ENCODE measurements at places on chromosomes 16 and 17.

- DNase-seq: no peak
Measured at GRCh38 chr17:74780443-74781238, 4.5 kb upstream of the NAT9 start.

GRCh38 chr17:1918346-1919162 lies 88.7 kb downstream of the RPA1 start:
- no peak for DNase-seq

GRCh38 chr17:79294459-79295071 lies 219.9 kb downstream of the ENGASE start:
- peak; percentile 83 for DNase-seq

DNA sequence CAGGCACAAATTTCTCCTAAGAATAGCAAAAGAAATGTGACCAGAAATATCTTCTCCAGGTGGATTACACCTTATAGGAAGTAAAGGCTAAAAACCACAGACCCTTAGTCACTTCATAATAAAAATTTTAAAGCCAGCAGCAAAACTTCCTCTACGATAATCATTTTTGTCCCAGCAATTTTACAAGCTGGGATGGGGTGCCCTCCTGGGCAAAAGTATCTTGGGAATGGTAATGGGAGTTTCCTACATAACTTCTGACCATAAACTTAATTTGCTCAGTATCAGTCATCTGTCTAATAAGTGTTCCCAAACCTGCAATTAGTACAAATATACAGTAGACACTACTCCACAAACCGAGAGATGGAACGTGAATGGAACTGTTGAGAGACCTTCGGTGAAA lies 3.0 kb downstream of the PHF12 start:
- DNase-seq: no peak

DNA sequence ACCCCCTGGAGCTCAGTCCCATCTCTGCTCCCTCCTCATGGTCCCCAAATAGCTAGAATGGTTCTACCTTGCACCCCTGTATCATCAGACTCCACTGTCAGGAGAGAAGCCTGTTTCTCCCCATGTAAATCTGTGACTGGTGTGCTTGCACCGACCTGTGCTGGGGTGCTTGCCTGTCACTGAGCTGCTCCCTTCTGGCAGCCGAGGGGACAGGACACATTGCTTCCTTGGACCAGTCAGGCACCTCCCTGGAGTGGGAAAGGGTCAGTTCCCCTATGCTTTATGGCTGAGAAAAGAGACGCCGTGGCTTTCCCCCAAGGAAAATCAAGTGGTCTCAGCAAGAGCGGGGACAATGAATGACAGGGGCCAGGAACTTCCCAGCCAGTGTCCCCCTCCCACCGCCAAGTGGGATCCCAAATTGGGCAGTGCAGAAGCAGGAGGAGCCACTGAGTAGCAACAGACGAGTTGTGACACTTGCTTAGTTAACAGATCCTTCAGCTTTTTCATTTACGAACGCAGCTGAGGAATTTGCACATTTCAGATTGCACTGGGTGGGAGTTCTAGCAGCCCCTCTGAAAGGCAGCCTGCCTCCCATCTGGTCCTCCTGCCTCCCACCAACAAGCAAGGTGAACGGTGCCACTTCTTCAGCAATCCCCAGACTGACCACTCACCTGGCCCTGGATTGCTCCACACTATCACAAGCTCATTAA lies 156.4 kb downstream of the KATNIP start:
- no peak for DNase-seq

GRCh38 chr17:21174186-21174585 lies 39.8 kb downstream of the TMEM11 start:
- DNase-seq: peak; percentile 80

GRCh38 chr17:67759355-67760171 lies 41.8 kb downstream of the NOL11 start:
- DNase-seq: peak; percentile 86

DNA sequence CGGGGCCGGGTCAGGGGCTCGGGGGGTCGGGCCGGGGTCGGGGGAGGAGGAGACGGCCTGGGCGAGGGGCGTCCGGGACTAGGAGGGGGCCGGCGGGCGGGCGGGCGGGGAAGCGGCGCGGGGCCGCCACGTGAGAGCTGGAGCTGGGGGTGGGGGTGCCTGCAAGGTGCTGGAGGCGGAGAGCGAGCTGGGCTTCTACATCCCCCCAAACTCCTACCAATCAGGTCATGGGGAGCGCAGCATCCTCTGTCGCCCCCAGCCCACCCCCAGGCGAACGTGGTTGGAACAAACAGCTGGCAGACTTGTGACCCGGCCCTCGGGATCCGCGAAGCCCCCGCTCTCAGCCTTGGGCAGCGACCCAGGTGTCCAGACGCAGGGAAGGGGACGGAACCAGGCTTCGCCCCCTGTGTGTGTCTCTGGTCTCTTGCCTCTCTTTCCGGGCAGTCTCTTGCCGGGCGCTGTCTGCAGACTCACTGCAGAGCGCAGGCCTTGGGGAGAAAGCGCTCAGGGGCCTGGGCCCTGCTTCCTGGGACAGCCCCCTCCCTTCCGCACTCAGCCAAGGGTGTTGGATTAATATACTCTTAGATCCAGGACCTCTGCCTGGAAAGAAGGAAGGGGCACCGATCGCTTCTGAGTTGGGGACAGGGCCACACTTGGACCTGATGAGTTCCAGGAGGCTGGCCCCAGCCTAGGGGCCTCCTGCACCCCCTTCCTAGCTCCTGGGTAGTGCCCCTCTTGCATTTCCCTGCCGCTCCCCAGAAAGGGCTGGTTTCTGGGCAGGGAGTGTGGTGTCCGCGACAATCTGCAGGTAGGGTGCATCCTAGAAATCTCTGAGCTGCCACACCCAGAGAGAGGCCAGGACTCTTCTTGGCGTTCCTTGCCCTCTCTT lies 722 bp downstream of the RASL10B start:
- DNase-seq: no peak

- DNase-seq: no peak
Measured at GRCh38 chr17:50499721-50500120, 8.5 kb upstream of the MYCBPAP start.

- DNase-seq: no peak
Measured at GRCh38 chr17:35901631-35902175, 21.5 kb upstream of the CCL5 start.

- no peak for DNase-seq
Measured at GRCh38 chr16:74268372-74268782, 28.2 kb upstream of the PSMD7 start.

DNA sequence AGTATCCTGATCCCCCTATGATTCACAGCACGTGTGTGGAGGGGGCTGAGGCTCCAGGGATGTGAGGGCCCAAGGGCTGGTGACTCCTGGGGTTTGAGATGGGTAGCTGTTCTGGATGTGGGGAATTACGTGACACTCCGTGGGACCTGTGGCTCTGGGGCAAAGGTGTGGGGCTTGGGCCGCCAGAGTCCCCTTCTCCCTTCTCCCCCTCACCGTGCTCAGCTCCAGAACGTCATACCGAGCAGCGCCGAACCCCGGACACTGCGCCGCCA lies 7.2 kb downstream of the PLEKHH3 start:
- DNase-seq: no peak

DNA sequence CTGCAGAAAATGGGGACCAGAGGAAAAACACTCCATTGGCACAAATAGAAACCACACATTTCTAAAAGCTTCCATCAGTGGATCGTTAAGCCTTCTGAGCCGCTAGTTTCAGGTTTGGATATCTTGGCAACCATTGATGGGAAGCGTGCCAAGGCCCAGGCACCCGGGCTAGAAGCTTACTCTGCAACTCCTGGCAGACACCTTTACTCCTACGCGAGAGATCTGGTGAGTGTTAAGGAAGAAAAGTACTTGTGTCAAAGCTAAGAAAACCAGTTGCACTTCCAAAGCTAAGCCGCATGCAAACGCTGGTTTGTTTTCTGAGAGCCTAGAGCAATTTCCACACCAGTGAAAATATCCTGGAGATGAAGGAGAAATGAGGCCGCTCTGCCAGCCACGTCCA lies 472.4 kb downstream of the PMP22 start:
- no peak for DNase-seq

- DNase-seq: no peak
Measured at GRCh38 chr16:11619327-11619851, 32.7 kb upstream of the LITAF start.

DNA sequence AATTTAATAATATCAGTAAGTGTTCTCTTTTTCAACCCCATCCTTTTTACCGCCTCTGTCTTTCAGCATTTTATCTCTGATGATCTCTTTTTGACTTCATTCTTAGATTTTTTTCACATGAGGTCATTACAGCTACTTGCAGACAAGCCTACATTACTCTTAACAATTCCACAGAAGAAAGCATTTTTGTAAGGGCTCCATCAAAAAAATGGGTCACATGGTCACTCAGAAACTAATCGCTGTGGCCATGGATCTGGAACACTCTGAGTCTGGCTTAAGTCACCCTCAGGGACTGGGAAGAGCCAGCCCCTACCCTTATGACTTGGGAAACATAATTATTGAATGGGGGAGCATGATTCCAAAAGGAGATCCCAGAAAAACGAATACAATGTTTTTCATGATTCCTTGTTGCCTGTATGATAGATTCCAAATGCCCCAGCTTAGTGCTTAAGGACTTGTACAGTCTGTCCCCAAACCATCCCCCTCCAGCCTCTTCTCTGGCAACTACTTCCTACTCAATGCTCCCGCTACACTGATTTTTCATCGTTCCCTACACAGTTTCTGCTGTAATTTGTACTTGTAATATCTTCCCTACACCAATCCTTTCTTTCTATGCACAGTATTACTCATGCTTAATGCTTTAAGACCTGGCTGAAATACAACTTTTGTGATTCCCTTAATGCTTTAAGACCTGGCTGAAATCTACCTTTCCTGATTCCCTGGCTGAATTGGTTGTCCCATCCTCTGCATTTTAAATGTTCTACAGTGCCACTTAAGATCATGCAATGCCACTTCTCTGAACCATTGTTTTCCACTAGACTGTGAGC lies 457.8 kb downstream of the HS3ST4 start:
- DNase-seq: no peak

- peak; percentile 61 for DNase-seq
Measured at GRCh38 chr16:29148867-29149272, 164.0 kb downstream of the LAT start.

- DNase-seq: no peak
Measured at GRCh38 chr16:1890024-1890707, 18.2 kb upstream of the MEIOB start.

DNA sequence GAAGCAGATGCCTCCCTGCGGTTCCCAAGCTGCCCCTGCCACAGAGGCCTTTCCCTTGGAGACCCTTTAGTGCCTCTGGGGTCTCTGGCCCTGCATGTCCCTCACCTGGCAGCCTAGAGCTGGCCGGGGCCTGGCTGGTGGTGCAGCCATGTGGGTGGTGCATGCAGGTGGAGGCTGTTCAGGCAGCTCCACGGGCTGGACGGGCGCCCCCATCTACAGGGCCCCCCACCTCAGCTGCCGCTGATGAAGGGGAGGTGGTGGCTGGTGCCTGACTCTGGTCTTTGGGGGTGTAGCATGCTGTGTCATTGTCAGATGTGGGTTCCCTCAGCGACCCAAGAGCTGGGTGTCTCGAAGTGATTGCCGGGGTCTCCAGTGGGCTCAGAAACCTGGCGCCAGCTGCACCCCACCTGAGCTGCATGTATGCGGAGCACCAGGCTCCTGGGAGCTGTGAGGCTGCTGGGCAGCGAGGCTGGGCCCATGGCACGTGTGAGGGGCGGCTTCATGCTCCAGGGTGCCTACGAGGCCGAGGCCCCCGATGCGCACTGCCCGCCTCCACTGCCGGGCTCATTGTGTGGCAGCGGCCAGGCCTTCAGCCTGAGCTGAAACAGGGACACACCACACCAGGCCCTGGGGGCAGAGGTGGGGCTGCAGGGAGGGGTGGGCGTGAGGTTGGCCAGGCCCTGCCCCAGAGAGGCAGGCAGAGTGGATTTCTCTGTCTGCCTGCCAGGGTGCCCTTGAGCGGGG lies 57.0 kb downstream of the BAIAP2 start:
- no peak for DNase-seq

DNA sequence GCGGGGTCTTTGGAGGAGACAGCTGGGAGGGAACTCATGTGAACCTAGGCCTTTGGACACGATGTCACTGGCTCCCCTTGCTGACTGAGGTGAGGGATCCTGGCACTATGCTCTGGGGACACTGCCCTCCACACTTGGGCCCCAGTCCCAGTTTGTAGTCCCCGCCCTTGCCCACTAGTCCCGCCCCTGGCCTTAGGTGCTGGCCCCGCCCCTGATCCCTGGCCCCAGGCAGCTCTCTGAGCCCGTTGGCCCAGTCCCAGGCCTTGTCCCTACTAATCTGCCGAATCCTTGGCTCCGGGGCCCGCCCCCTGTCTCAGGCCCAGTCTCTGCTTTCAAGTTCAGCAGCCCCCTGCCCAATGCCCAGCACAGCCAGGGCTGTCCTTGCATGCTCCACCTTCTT lies 61.0 kb downstream of the SMPD3 start:
- DNase-seq: no peak

GRCh38 chr16:67941469-67942199 lies 2.3 kb downstream of the LCAT start:
- DNase-seq: no peak

- DNase-seq: no peak
Measured at GRCh38 chr16:10652730-10653590, 41.8 kb downstream of the TEKT5 start.

DNA sequence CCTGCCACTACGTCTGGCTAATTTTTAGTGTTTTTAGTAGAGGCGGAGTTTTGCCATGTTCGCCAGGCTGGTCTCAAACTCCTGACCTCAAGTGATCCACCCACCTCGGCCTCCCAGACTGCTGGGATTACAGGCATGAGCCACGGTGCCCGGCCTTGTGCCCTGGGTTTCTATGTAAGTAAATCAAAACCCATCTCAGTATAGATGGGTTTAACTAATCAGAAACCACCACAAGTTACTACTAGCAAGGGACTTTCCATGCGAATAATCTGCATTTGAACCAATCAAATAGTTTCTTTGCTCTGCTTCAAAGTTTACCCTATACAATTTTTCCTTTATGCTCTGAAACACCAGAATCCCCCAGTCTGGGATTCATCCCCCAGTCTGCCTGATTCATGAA lies 16.5 kb upstream of the EIF1 start:
- DNase-seq: no peak

DNA sequence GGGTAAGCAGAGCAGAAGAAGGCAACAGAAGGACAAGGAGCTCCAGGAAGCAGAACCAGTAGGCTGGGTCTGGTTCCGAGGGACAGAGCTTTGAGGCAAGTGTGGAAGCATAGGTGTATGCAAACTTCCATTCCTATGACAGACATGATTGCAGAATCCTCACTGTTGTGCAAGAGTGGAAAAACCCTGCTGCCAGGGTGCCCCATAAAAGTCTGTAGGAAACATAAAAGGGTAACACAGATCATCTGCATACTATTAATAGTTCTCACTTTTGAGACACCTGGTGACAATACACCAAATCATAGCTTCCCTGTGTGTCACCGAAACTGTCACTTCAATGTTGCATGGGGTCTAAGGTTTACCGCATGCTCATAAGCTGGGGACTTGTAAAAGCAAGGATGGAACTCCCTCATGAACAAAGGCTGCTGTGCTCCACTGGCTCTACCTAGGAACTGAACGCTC lies 39.7 kb downstream of the ARHGAP17 start:
- DNase-seq: no peak

GRCh38 chr17:80615376-80615775 lies 70.7 kb downstream of the RPTOR start:
- DNase-seq: no peak

GRCh38 chr17:64209356-64209941 lies 53.6 kb downstream of the TEX2 start:
- no peak for DNase-seq

GRCh38 chr16:30867747-30868146 lies 26.1 kb downstream of the BCL7C start:
- no peak for DNase-seq

Measured in right cardiac atrium (tissue), 5 donors.